ENCODE measurements at places on chromosomes 3 and 15. TPM values are rescaled to one million over a fixed set of nuclear protein-coding genes. Genes with fewer than 3 reads are reported as not detected.

DNA sequence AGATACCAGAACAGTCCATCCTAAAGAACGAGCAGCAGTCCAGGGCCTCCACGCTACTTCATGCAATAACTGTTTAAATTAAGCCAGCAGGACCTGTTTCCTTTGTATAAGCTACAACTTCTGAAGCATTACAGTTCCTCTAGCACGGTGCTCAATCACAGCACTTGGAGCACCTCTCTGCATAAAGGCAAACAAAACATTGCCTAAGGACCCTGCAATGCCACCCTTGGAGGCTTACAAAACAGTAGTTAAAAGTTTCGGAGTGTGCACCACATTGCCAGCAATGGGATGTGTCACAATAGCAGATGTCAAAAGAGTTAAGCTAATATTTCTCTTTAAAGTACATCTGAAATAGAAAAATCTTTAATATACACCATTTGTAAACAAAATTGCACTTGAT, 2.6 kb upstream of the VPS39 start:
- DNase-seq, result peak; percentile 26

DNA sequence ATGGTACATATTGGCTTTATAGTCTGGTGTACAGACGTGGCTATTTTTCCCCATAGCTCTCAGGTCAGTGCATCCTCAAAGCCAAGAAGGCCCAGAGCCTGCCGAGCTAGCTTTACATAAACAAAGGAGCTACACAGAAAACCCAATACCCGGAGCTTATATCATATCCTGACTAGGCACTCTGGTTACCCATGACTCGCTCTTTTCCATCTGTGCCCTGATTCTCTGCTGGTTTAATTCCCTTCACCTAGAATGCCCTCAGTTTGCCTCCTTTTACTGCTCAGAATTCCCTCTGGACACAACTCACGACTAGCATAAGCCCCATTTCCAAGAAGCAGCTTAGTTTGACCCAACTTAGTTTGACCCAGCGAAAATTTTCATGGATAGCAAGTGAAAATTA, 110.8 kb downstream of the TIGIT start:
- no peak for DNase-seq

DNA sequence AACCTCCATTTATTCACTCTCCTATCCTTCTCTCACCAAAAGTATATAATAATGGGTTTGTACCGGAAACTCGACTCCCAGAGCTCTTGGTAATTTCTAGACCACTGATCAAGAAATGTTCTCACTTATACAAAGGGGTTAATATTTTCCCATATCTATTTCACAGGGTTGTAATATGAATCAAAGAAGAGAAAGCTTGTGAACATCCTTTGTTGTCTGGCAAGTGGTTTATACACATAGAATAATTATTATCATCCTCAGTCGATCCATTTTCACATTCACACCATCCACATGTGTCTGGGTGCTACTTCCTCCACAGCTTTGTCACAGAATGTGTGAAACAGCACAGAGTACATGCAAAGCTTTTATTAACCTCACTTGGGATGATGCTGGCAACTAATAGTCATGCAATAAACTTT, 29.9 kb upstream of the STT3B start:
- no peak for DNase-seq

The ROPN1 gene
- polyA plus RNA-seq, result 0.19 TPM

GRCh38 chr3:81765400-81765799, 4.0 kb upstream of the GBE1 start:
- DNase-seq, result no peak

DNA sequence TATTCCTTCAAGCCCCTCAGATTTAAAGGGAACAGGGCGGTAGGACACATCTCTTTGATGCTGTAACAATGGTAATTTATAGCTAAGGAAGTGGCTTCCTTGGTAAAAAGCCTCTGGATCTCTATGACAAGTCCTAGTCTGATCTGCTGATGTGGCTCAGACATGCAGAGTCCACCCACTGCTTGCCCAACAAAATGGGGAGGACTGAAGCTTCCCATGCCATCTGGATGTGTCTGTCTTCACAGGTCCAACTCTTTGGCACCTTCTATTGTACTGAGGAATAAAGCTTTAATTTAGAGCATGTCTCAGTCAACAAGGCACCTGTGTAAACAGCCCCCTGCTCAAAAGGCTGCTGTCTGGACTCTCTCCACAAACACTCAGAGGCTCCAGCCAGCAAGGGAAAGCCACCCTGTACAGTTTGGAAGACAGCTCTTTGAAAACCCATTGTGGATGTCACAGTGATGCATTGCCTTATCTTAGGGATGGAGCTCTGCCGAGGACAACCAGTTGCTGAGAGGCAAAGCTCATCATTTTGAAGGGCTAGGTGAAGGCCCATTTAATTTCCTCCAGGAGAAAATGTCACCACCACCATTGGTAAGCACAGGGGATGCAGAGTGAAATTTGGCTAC, 348.6 kb upstream of the GRM7 start:
- no peak for DNase-seq

DNA sequence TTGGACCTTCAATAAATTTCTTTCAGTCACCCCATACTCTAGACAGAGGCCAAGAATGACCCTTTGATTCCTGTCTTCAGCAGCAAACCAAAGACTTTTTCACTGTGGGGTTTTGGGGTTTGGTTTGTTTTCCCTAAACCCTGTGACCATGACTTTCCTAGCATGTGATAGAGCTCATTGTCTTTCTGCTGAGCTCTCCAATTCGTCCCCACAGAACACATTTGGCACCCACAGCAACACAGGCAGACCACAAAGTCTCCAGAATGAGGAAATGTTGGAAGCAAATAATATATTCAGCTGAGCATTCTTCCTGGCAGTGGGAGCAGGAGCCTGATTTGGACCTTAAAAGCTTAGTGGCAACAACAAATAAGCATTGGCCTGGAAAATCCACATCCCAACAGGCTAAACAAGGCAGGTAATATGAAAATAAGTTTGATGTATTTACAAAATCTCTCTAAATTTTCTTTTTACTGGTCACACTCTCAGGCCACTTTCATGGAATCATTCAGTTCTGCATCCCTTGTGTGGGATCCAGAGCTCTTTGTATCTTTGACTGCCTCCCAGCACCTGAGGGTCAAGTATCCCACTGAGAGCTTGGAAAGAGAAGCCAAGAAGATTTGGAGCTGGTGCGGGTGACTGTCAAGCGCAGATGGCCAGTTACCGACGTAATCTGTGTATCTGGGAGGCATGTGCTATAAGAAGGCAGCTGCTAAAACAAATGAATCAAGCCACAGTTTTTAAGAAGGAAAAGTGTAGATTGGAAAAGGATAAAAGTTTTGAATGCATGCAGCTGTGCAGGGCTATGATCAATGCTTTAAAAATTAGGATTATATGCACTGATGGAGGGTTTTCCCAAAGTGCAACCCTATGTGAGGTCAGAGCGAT, 36.5 kb upstream of the CPB1 start:
- no peak for DNase-seq

The NAALADL2 gene
- polyA plus RNA-seq, result 18.4 TPM

The GOLGA8T gene
- not detected for polyA plus RNA-seq

GRCh38 chr3:81620849-81621248, 140.6 kb downstream of the GBE1 start:
- DNase-seq, result no peak

GRCh38 chr3:155426524-155427230, 133.2 kb upstream of the STRIT1 start:
- no peak for DNase-seq

DNA sequence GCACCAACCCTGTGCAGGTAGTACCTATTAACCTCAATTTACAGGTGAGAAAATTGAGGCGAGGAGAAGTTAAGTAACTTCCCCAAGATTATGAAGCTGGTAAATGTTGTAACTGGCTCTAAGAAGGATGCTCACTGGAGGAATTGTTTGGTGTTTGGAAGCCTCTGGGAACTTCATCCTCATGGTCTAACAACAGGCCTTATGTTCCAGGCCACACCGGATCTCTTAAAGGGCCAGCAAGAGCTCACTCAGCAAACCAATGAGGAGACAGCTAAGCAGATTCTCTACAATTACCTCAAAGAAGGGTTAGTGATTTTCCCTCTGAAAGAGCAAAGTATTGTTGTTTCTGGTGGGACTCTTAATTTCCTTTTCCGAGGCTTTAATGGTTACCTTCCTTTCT, 63.9 kb downstream of the CGNL1 start:
- DNase-seq, result no peak

DNA sequence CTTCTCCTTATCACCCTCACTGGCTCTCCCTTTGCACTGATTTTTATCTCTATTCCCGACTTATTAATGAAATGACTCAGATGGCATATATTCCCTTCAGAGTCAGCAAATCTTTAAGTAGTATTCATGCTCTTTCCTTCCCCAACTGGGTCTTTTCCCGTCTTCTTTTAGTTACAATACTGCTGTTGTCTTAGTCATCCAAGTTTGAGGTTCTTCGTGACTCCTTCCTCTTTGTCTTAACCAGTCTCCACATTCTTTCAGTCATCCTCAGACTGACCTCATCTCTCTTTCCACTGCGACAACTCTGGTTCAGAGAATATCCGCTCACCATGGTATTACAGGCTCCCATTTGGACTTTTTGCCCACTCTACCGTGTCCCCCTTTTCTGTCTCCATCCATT, 12.4 kb downstream of the WDR5B start:
- no peak for DNase-seq

All from right lung (tissue), 10 donors.